Stimulated activated CD4-positive, alpha-beta T cell treated with anti-CD3 and anti-CD28 coated beads, Interleukin-2, amount 100 ng/mL, for 48 hours (primary cell): ENCODE measurements at places on chromosomes 1 and 21.

- DNase-seq, result no peak
Measured at GRCh38 chr1:153563991-153564390, 1.7 kb downstream of the S100A2 start.

GRCh38 chr1:182845379-182845778 is 6.2 kb downstream of the DHX9 start:
- DNase-seq, result no peak

- DNase-seq, result no peak
Measured at GRCh38 chr21:37207441-37208009, 59.6 kb downstream of the VPS26C start.

- no peak for DNase-seq
Measured at GRCh38 chr1:117930173-117930447, 571 bp downstream of the WDR3 start.

DNA sequence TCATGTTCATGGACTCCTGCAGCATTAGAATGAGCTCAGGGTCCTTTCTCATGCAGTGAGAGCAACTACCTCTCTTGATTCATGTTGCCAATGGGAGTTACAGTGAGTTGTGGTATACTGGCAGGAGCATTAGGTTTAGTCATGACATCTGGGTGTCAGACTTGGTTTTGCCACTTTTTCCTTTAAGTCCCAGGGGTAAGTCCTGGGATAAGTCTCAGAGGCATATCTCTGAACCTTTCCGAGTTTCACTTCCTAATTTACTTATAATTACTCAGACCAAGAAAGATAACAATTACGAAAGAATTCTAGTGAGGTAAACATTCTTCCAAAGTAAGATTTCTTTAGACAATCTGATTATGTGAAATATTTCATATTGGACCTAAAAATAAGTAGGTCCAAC is 606.0 kb downstream of the SMYD3 start:
- no peak for DNase-seq

DNA sequence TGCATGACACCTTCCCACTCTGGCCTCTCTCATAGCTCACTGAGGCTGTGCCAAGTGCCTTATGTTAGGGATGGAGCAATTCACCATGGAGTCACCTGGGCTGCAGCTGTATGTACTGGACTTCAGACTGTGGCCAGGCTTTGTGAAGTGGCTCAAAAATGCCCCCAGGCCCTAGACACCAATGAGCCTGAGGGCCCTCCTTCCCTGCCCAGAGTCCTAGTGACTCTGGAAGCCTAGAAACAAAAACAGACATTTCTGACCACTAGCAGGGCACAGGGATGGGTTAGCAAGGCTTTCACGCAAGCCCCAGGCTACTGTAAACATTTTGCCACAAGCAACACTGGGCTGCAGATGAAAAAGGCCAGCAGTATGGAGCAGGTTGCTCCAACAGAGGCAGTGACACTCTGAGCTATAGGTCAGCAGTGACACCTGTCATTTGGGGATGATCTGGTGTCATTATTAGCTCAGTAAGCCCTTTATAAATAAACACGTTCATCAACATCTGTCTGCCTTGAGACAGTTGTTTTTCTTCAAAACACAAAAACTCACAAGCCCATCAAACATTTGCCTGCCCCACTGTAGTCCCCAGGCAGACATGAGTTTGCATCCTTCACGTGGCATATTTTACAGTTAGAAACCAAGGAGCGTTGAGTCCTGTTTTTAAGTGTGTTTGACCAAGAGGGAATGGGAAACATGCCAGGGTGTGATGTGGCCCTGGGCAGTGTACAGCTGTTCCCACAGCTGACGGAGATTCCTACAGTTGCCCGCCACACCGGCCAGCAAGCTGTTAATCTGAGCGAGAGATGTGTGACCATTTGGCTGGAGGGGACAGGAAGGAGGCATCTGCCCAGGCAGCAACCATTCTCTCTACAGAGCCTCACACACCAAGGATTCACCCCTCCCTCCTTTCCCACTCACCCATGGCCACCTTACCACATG is 66.8 kb downstream of the KCNN3 start:
- DNase-seq, result no peak

GRCh38 chr1:95371666-95372282 is 137.8 kb downstream of the RWDD3 start:
- DNase-seq, result no peak

GRCh38 chr1:44674113-44675000 is at the start of the genes ARMH1 and TMEM53:
ARMH1 (plus strand) TSS chr1:44674714; CDS start chr1:44689698, 14,984 bp downstream.
TMEM53 (minus strand) TSS chr1:44674481; CDS start chr1:44674391, 90 bp downstream.
- DNase-seq, result peak; percentile 93

DNA sequence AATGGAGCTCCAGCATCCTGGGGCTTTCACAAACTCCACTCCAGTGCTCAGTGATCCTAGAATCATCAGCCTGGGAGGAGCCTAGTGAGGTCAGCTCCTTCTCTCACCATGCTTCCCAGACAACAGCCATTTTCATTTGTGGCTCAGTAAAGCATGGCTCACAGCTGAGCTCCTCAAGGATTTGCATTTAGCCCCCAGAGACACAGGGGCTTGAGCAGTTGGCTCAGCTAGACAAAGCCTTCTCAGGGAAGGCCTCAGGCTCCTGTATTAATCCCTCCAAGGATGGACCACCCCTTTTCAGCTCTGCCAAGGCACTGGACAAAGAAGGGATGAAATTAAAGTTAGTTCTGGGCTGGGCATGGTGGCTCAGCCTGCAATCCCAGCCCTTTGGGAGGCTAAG is 39.5 kb downstream of the ERI3 start:
- no peak for DNase-seq

GRCh38 chr1:234342774-234343173 is 30.5 kb upstream of the COA6 start:
- DNase-seq, result no peak

- DNase-seq, result no peak
Measured at GRCh38 chr1:115465802-115466363, 127.8 kb upstream of the NGF start.

GRCh38 chr1:46596846-46597245 is 7.2 kb downstream of the MKNK1 start:
- DNase-seq, result no peak

- DNase-seq, result no peak
Measured at GRCh38 chr1:212656730-212657129, 42.9 kb downstream of the BATF3 start.

DNA sequence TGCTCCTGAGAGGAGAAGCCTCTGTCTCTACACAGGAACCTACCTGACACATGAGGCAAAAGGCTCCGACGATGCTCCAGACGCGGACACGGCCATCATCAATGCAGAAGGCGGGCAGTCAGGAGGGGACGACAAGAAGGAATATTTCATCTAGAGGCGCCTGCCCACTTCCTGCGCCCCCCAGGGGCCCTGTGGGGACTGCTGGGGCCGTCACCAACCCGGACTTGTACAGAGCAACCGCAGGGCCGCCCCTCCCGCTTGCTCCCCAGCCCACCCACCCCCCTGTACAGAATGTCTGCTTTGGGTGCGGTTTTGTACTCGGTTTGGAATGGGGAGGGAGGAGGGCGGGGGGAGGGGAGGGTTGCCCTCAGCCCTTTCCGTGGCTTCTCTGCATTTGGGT is 3.9 kb upstream of the ACKR1 start:
- DNase-seq, result no peak

DNA sequence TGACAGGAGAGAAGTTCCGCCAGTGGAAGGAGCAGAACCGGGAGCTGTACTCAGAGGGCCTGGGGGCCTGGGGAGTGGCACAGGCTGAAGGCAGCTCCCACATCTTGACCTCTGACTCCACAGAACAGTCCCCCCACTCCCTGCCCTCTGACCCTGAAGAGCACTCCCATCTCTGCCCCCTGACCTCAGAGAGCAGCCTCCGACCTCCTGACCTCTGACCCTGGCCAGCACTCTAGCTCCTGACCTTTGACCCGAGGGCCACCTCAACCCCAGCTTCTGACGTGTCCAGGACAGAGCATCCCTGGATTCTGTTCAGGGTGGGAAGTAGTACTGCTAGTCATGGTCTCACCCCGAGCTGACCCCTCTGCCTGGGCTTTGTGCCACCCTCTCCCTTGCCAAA is 1.1 kb upstream of the CATSPER4 start:
- DNase-seq, result no peak
